ENCODE measurements at places on chromosomes 5 and 9.

GRCh38 chr5:24381861-24382489 lies 262.8 kb downstream of the CDH10 start:
- no peak for DNase-seq

- no peak for DNase-seq
Measured at GRCh38 chr5:35821513-35821912, 35.2 kb upstream of the IL7R start.

DNA sequence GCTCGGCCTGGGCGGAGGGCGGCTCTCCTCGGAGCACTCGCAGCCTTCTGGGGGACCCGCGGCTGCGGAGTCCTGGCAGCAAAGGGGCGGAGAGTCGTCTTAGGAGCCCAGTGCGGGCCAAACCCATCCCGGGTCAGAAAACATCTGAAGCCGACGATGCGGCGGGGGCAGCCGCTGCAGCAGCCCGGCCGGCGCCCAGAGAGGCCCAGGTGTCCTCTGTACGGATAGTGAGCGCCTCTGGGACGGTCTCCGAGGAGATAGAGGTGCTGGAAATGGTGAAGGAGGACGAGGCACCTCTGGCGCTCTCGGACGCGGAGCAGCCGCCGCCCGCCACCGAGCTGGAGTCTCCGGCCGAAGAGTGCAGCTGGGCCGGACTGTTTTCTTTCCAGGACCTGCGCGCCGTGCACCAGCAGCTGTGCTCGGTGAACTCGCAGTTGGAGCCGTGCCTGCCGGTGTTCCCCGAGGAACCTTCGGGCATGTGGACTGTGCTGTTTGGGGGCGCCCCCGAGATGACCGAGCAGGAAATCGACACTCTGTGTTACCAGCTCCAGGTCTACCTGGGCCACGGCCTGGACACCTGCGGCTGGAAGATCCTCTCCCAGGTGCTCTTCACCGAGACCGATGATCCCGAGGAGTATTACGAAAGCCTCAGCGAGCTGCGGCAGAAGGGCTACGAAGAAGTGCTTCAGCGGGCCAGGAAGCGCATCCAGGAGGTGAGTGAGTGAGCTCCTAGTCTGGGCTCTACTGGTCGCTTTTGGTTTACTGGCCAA lies 1.2 kb downstream of the JMY start:
- peak; percentile 23 for DNase-seq

- peak; percentile 77 for DNase-seq
Measured at GRCh38 chr5:9698125-9698826, 68.1 kb upstream of the TAS2R1 start.

Data from fibroblast of gingiva (primary cell).